NCI-H446 treated with DMSO at 0.1 percent for 48 hours (cell line): ENCODE measurements at places on chromosomes 2 and 18.

DNA sequence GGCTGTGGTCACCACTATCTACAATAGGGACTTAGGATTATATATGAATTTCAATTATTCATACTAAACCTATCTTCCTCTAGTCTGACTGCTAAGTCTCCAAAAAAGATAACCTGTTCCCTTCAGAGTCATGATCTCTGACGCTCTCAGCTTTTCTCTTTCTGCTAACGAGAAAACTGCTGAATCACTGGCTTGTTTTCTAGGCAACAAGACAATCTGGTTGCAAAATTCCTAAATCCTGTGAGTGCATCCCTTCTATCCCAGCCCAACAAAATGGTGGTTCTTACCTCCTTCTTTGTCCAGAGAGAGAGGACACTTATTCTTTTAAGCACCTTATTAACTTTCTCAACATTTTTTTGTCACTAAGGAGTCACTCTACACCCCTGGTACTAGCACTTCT is 312.3 kb upstream of the PKDCC start:
- DNase-seq = no peak

DNA sequence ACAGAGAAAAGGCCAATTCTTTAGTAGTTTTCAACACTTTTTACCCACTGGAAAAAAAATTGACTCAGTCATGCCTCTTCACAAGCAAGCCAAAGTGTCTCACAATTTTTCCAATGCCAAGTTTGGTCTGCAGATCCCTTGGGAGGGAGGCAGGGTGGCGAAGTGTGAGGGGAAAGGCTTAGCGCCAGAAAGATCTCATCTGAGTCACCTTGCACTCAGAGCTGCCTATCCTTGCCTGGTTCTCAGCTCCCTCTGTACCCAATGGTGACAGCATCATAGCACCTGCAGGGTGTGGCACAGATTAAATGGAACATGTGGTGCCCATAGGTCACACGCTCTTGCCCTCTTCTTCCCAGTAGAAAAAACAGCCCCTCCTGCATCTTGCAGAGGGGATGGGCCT is 55.2 kb upstream of the GYPC start:
- no peak for DNase-seq

DNA sequence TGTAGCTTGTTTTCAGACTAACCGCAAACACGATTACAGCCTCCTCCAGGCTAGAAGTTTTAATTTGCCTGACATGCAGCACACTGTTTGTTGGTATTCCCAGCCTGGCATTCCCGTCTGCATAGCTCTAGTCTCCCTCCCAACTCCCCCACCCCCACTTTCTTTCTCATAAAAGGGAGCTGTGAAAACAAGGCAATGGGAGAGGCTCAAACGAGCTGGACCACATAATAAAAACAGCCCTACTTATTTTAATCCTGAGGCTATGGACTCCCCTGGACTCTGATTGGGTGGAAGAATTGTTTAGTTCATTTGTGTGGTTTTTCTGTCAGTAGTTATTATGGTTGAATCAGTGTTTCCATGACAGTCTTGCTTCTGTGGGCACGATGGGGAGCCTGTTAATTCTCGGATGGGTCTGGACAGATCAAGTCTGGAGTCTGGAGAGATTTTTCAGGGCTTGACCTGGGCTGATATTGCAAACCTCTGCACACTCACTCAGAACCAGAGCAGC is 1.2 kb downstream of the STON1 start:
- no peak for DNase-seq

DNA sequence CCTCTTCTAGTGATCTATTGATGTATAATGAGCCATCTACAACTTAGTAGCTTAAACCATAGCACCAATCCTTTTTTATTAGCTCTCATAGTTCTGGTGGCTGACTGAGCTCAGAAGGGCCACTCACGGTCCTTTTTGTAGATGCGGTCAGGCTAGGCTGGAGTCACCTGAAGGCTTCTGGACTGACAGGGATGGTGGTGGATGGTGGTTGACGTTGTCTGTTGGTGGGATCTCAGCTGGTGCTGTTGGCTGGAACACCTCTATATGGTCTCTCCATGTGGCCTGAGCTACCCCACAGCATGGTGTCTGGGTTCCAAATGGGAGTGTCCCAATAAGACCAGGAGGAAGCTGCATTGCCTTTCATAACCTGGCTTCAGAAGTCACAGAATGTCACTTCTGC is 68.0 kb downstream of the BCL2L11 start:
- no peak for DNase-seq

- no peak for DNase-seq
These were observed 429.1 kb downstream of the NRXN1 start for GRCh38 chr2:50602636-50603327.
